ENCODE measurements at places on chromosomes 4 and X. TPM values are rescaled to one million over a fixed set of nuclear protein-coding genes. Genes with fewer than 3 reads are reported as not detected.

Gene CLNK
- under 0.01 TPM for total RNA-seq

Gene GABRB1
- total RNA-seq = 0.17 TPM

DNA sequence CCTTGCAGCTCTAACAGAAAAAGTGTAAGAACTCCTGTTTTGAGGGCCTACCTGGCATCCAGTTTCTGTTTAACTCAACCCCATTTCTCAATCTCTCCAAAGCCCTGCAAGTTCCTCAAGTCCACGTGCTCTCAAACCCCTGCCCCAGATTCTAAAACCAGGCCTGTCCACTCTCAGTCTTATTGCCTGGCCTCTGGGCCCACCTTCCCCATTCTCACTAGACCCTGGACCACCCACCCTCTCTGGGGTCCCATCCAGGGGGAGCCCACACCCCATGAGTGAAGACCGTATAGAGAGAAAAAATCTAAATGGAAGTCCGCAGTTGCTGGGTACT, 58.3 kb downstream of the TLR10 start:
- no peak for DNase-seq
- H3K36me3 ChIP-seq = no peaks in the 10 kb centered on the region
- H3K4me1 ChIP-seq = no peaks in the 10 kb centered on the region
- no peaks in the 10 kb centered on the region for H3K27me3 ChIP-seq
- H3K4me3 ChIP-seq = no peak overlapping the region
- H3K27ac ChIP-seq = no peak overlapping the region

GRCh38 chr4:182923366-182923765, 6.2 kb upstream of the DCTD start:
- H3K36me3 ChIP-seq = no peaks in the 10 kb centered on the region
- H3K4me1 ChIP-seq = peaks cover 7% of the 10 kb centered on the region
- DNase-seq = no peak
- no peaks in the 10 kb centered on the region for H3K27me3 ChIP-seq

DNA sequence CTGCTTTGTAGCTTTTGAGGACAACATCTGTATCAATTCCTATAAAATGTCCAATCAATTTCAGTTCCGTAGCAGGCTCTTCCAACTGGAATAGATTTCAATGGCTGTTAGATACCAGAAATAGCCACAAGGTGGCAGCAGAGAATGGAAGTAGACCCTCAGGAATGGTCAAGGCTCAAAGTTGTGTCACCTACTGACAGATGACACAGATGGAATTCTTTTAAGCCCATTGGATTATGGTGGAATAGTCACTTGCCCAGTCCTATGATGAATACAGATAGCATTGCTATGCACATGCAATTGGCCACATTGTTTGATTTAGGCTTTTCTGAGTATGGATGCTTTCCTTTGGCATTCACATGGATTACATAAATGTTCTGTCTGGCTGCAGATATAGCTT, 130.4 kb upstream of the RADX start:
- no peaks in the 10 kb centered on the region for H3K36me3 ChIP-seq
- no peaks in the 10 kb centered on the region for H3K4me1 ChIP-seq
- peak; percentile 37 for DNase-seq
- no peak overlapping the region for H3K27ac ChIP-seq
- H3K4me3 ChIP-seq = no peak overlapping the region
- H3K27me3 ChIP-seq = no peaks in the 10 kb centered on the region

- H3K4me3 ChIP-seq = peak overlapping the region; percentile 93
- peaks cover 6% of the 10 kb centered on the region for H3K4me1 ChIP-seq
- no peaks in the 10 kb centered on the region for H3K27me3 ChIP-seq
- no peak for DNase-seq
Observed at GRCh38 chr4:73258436-73258685, 237 bp downstream of the ANKRD17 start.

- no peak overlapping the region for H3K27ac ChIP-seq
- DNase-seq = no peak
- H3K4me3 ChIP-seq = no peak overlapping the region
- no peaks in the 10 kb centered on the region for H3K27me3 ChIP-seq
- no peaks in the 10 kb centered on the region for H3K4me1 ChIP-seq
- H3K36me3 ChIP-seq = no peaks in the 10 kb centered on the region
Observed at GRCh38 chr4:97330917-97331316, 812.4 kb downstream of the STPG2 start.

DNA sequence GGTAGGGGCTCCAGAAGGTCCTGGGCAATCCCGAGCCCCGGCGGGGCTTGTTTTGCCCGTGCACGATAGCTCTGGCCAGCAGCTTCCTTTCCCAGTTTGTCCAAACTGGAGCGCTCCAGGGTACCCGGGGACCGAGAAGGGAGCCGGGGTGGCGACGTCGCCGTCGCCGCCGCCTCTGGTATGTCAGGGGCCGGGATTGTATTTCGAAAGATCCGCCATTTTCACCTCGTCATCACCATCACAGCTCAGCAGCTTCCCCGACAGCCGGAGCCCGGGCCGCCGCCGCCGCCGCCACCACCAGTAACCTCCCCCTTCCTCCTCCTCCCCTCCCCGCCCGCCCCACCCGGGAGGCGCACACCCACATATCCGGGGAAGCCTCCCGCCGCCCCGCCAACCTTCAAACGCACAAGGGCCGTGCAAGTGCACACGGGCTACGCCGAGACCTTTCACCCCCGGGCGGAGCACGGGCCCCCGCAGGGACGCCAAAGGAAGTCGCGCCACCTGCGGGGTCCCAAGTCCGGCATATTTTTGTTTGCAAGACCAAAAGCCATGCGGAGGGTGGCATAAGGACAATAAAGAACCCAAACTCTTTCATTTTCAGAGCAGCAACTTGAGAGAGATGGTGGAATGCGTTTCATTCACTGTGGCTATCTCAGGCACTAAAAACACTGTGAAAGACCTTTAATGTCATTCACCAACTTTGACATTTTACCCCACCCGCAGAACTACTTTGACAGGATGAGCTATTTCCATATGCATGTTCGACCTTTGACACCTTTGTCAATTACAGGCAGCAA, at the start of gene LIN54:
Gene LIN54 (minus strand): TSS at position 302 of the 797 bp plus-strand sequence. CDS start 25,979 bp downstream, outside the sequence.
- H3K4me1 ChIP-seq = peaks cover 33% of the 10 kb centered on the region
- no peaks in the 10 kb centered on the region for H3K36me3 ChIP-seq
- peak within 1 kb of the TSS; percentile 77 for H3K27ac ChIP-seq
- DNase-seq = peak; percentile 85
- H3K4me3 ChIP-seq = peak within 1 kb of the TSS; percentile 92

GRCh38 chr4:153332936-153333335, 11.6 kb upstream of the MND1 start:
- H3K27me3 ChIP-seq = no peaks in the 10 kb centered on the region
- H3K27ac ChIP-seq = no peak overlapping the region
- H3K36me3 ChIP-seq = no peaks in the 10 kb centered on the region
- no peak for DNase-seq

Gene POLN
- total RNA-seq = 2.3 TPM

All from liver (tissue), 10 donors.